ENCODE measurements at places on chromosomes 7 and 10.

DNA sequence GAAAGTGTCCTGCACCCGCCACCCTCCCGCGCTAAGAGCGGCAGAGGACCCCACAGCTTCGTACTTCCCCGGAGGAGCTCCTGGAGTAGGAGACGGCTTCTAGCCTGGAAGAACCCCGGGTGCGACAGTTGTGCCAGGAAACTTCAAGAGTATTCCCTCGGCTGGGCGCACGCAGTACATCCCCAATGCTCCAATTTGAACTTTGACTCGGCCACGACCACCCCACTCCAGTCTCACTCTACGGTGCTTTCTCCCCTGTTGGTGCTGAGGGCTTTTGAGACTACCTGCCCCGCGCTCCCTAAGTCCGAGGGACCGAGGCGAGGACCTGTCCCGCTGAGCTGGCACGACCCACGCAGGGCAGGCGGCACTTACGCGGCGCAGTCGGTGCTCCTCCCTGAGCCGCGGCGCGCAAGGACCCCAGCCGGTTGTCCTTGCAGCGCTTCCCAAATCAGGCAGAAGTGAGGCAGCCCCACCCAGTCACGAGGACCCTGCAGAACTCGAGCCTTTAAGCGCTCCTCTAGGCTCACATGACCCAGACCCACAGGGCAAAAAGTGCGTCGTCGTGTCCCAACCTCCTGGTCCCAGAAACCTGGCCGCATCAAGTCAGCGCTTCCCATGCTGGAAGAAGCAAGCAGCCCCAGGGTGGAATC lies at the start of gene CPVL:
Gene CPVL, minus strand, starts transcription at position 481 of the 650 bp plus-strand sequence. CDS start 25,476 bp downstream, outside the sequence.
- no peak for DNase-seq

DNA sequence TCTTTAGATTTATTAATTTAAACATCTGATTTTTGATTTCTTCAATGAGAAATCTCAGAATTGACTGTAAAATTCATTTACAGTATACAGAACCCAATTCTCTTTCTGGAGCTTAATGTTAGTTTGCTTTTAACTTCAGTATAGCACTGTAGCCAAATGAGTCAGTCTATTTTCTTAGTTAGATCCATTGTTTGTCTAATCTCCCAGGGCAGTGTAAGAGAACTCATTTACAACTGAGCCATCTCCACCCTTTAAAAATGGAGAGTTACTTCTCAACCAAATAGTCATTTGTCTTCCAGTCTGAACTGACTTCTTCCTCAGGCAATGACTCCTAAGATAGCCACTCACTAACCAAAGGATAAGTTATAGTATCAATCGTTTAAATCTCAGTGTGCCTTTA lies 3.0 kb upstream of the WNT2 start:
- DNase-seq: no peak

GRCh38 chr7:69434398-69434815 lies 163.9 kb upstream of the AUTS2 start:
- no peak for DNase-seq

GRCh38 chr10:10626734-10627133 lies 390.9 kb upstream of the CELF2 start:
- DNase-seq: no peak

DNA sequence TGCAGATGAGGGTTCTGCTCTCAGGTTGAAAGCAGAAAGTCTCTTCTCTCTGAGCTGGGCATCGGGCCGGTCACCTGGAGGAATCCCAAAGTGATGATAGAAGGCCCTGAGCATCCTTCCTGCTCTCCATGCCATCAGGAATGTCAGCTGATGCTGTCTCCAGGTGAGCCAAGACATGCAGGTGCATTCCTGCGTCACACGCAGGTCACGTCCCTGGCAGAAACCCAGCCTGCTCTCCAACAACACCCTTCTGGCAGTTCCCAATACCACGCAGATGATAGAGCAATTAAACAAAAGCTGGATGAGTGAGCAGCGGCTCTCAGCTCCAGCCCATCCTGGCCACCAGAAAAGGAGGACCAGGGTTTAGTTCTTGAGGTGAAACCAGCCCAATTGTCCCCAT lies 6.9 kb upstream of the WIPI2 start:
- DNase-seq: no peak

GRCh38 chr10:61399406-61399805 lies 53.8 kb downstream of the TMEM26 start:
- DNase-seq: no peak

DNA sequence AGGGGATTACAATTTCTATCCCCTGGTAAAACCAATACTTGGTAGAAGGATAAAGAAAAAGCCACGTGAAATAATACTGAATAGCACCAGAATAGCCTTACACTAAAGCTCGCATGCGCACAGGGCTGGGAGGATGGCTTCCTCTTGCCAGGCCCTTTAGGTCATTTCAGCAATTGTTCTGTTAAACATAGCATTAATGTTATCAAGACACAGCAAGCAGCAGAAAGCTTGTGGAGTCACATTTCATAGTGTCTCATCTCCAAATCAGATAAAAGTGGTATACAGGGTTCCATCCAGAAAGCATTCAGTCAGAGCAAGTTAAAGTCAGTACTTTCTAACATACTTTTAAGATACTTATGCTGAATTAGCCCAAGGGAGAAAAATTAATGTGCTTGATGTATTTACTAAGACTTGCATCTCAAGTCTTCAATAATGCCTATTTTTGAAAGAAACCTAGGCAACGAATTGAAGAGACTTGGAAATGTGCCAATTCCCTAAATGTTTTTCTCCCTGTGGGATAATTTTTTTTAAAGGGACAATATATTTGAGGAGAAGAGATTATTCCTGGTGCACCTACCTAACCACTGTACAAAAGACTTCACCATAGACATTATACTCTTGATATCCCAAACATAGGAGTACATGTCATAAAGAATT lies 14.3 kb upstream of the NPM3 start:
- no peak for DNase-seq

- no peak for DNase-seq
Measured at GRCh38 chr10:88886557-88886956, 6.5 kb downstream of the STAMBPL1 start.
